ENCODE measurements at places on chromosomes 13 and 19.

- no peak for DNase-seq
Observed at GRCh38 chr19:58466089-58466759, 656 bp upstream of the ZNF324 start.

DNA sequence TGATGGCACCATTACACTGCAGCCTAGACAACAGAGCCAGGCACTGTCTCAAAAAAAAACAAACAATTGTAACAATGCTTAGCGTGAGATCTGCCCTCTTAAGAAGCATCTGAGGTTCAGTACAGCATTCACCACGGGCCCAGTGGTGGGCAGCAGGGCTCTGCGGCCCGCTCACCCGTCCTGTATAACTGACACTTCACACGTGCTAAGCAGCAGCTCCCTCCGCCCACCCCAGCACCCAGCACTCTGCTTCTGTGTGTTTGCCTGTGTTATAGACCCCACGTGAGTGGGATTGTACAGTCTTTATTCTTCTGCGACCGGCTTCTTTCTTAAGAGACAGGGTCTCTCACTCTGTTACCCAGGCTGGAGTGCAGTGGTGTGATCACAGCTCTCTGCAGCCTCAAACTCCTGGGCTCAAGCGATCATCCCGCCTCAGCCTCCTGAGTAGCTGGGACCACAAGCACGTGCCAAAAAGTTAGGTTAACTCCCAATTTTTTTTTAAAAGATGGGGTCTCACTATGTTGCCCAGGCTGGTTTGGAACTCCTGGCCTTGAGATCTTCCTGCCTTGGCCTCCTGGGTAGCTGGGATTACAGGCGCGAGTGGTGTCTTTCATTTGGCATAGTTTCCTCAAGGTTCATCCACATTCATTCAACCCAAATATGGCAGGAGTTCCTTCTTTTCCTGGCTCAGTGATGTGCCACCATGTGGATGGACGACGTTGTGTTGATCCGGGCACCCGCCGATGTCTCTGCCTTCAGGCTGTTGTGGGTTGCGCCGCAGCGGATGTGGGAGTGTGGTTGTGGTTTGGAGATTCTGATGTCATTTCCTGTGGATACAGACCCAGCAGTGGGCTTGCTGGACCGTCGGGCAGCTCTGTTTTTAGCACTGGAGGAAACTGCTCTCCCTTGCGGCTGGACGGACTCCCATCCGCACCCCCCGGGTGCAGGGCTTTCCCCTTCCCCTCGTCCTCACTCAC, 170.0 kb downstream of the KDM4B start:
- DNase-seq: no peak

DNA sequence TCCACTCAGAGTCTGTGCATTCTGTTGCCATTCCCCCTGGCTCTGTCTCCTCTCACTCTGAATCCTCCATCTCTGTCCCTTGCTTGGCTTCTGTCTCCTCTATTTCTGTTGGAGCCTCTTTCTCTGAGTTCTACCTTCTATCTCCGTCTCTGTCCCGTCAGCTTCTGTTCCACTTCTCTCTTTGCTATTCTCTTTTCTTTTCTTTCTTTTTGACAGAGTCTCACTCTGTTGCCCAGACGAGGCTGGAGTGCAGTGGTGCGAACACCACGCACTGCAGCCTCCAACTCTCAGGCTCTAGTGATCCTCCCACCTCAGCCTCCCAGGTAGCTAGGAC, 33.8 kb upstream of the LRRC4B start:
- no peak for DNase-seq

- no peak for DNase-seq
Observed at GRCh38 chr13:52665325-52665724, 12.7 kb downstream of the SUGT1 start.

DNA sequence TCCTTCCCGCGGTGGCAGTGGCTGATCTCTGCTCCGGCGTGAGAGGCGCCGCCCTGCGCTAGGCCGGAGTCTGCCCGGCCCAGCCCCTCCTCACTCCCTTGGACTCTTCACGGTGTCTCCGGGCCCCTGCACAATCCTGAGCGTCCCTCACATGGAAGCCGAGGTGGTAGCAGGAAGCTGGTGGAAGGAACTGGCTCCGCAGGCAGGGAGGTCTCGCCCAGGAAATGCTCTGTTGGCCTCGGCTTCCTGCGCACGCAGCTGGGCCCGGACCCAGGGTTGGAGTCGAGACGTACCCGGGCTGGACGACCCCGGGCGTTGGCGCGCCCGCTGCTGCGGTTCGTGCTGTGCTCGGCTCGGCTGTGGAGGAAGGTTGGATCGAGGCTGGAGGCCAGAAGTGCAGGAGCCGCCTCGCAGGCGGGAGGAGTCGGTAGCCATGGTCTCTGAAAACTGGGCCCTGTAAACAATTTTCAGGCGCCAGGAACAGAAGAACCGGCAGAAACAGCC, 46.3 kb downstream of the ZNF724 start:
- DNase-seq: no peak

GRCh38 chr19:17405250-17406045, at the start of gene BST2:
Gene BST2, minus strand, starts transcription at chr19:17405630. Its CDS starts 55 bp downstream, at chr19:17405575.
- no peak for DNase-seq
